ENCODE measurements at places on chromosomes 2 and 18.

DNA sequence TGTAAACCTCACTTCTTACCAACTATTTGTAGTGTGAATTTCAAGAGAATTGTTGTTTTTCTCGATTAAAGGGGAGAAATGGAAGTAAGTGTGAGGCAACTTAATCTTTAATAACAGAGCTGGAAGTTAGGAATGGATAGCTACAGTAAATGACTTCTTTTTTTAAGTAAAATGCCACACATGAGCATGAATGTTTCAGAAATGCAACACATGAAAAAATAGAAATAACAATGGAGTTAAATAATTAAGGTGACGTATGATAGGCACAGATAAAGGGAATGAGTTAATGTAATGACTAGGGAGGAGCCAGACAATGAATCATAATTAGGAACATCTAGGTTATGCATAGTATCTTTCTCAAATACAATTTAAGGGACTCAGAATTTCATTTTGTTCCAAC, 3.4 kb downstream of the REL start:
- no peak for DNase-seq

DNA sequence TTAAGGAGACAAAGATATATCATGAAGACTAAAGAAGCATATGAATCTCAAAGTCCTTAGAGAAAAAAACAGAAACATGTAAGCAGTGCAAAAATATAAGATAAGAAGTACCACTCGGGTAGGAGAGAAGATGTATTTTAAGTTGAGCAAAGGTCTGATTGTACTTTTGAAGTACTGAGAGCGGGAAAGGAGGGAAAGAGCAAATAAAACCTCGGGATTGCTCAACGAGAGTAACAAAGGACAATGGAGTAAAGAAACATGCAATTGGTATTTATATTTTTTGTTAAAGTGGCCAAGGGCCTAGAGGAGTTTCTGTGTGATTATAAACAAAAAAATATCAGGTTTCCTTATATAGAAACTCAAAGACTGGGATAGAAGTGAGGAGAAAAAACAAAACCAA, 251.9 kb downstream of the LNPK start:
- DNase-seq = no peak

DNA sequence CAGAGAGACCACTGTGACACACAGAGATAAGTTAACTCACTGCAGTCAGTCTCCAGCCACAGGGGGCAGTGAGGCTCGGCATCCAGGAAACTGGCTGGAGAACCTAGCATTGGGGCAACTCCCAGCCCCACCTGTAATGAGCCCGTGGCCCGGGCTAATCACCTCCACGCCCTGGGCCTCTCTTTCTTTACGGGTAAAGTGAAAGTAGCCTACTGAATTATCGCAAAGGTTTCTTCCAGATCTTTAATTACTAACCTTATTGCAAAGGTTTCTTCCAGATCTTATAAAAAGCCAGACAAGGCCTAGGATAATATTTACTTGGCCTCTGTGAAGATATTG, 45.7 kb upstream of the ACAA2 start:
- DNase-seq = no peak

- no peak for DNase-seq
Measured at GRCh38 chr2:83826577-83826976, 632.5 kb downstream of the SUCLG1 start.

DNA sequence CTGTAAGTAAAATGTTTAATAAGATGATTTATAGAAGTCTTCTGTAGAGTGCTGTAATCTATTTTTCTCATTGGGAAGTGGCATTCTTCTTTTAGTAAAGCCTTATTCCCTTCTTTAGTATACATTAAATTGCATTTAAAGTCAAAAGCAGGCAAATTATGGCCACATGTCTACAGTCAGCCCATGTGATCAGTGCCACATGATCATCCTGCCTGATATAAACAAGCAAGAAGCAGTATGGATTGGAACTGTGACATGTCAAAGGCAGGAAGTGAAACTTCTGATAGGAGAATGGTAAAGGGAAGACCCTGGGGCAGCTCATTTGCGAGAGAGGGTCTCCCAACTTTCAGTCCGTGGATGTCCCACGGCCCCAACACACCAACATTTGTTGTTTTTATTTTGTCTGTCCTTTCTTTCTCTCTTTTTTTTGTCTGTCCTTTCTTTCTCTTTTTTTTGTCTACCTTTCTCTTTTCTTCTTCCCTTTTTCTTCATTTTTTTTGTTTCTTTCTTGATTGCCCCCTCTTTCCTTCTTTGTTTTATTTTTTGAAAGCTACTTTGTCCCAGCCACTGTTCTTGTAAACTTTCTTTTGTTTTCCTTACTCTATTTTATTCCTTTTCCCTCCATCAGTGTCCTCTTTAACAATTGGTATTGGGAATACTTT, 154.9 kb downstream of the DTNA start:
- DNase-seq = no peak
